ENCODE measurements at places on chromosomes 6 and 20. TPM values are rescaled to one million over a fixed set of nuclear protein-coding genes. Genes with fewer than 3 reads are reported as not detected.
A peak's percentile ranks its signal among the peaks of the same experiment; 100 is the strongest.

DNA sequence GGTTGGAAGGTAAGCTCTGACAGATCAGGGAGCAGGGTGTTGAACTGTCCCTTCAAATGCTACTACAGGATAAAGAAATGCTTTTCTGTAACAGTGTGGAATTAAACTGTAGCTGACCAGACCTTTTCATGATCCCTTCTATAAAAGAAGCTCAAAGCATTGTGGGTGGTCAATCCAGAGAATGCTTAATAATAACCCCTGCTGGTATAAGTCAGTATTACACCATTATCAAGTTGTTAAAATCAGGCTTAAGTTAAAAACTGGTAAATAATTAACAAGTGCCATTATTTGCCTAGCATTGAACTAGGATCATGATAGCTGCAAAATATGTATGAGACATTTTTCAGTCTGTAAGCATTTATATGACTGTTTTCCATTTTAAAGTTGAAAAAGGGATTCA lies 468.9 kb downstream of the PKHD1 start:
- no peak for DNase-seq

The MOG gene
- total RNA-seq, result 10.3 TPM

DNA sequence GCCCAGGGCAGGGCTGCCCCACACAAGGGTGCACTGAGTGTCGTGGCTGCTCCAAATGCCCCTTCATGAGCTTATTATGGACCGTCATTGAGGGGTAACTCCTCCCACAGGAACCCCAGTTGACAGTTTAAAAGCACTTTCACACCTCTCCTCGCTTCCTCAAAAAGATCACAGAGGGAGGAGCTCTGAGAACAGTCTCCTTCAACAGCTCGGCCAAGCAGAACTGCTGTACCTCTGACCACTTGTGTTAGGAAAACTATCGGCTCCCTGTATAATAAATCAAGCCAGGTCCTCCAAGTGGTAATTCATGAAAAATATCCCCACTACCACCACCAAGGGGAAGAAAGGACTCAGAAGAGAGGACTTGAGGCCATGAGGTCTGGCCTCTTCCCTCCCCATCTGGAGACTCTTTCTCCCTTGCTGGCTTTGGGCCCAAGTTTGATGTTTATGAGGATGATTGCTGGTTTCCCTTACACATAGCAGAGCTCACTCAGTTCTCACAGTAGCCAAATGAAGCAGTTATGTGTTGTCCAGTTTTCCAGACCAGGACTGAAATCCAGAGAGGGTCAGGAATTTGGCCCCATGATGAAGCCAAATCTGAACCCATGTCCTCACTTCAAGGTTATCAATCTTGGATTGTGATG lies 8.7 kb downstream of the SNX21 start:
- DNase-seq, result no peak

DNA sequence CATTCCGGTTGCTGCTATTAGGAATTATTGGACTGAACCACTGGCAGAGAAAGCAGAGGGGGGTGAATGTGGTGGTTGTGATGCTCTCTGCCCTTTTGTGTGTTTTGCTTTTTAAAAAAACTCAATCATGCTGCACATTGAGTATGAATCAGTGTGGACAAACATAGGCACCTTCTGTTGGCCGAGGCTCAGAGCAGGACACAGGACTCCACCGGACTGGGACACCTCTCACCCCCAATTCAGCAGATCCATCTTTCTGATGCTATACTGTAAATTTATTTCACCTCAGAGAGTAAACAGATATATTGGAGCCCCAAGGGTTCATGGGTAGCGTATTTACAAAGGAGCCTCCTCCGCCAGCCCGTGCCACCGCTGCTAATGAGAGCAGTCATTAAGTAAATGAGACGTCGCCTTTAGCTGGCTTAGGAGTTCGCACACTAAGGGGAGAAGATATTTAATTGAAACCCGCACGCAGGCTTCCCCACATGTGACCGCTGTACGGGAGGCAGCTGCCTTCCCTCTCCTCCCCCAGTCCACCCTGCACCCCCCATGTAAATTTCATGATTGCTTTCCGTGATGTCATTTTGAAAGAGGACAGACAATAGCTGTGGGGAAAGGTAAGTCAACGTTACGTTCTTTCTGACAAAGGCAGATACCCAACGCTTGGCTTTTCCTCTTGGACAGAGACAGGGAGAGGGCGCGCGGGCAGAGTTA lies at the start of gene MYT1:
Gene MYT1 (plus strand): TSS at position 330 of the 714 bp plus-strand sequence. CDS start 34,410 bp downstream, outside the sequence.
- DNase-seq, result peak; percentile 13

DNA sequence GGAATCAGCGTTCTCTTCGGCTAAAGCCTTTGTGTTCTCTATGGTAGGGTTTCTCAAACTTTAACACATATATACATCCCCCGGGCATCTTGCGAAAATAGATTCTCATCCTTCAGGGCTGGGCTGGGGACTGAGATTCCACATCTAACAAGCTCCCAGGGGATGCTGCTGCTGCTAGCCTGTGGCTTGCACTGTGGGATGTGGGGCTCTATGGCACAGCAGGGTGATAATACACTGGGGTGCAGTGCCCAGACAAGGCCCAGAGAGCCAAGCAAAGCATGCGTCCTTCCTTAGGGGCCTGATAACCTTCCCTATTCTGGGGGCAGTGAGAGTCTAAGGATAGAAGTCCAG lies 102.0 kb downstream of the LAMP5 start:
- DNase-seq, result no peak

The SAMD5 gene
- total RNA-seq, result 1.00 TPM

The TCP11 gene
- total RNA-seq, result not detected

Measured in Right ventricle myocardium superior (tissue), 1 donor.